WTC11 (cell line): ENCODE measurements at places on chromosomes 11 and 22. TPM values are rescaled to one million over a fixed set of nuclear protein-coding genes. Genes with fewer than 3 reads are reported as not detected.

DNA sequence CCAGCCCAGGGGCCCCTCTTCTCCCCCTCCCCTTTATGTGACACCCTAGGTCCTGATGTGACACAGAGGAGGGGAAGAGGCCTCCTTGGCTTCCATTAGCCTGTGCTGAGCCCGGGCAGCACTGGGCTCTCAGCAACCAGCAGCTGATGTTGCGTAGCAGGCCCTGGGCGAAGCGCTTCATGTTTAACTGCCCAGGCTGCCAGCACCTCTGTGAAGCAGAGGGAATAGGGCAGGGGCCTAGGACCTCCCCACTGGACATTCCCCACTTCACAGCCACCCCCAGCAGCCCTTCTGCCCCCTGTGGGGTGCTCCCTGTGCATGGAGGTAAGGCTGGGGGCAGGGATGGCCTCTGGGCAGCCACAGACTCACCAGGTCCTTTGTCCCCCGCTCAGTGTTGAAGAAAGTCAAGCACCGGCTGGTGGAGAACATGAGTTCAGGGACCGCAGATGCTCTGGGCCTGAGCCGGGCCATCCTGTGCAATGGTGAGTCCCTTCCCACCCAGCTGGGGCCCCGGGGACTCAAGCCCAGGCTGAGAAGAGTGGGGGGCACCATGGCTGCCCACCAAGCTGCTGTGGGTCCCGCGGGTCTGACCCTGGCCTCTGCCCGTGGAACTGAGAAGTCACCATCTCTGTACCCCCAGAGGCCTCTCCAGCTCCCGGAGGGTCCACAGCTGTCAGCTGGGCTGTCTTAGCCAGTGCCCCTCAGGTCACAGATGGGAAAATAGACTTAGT is 11.6 kb downstream of the PICK1 start:
- DNase-seq, result no peak
- no peaks in the 10 kb centered on the region for H3K27me3 ChIP-seq
- H3K36me3 ChIP-seq, result peaks cover 15% of the 10 kb centered on the region
- H3K4me1 ChIP-seq, result no peaks in the 10 kb centered on the region
- no peak overlapping the region for H3K27ac ChIP-seq
- no peak overlapping the region for H3K4me3 ChIP-seq

DNA sequence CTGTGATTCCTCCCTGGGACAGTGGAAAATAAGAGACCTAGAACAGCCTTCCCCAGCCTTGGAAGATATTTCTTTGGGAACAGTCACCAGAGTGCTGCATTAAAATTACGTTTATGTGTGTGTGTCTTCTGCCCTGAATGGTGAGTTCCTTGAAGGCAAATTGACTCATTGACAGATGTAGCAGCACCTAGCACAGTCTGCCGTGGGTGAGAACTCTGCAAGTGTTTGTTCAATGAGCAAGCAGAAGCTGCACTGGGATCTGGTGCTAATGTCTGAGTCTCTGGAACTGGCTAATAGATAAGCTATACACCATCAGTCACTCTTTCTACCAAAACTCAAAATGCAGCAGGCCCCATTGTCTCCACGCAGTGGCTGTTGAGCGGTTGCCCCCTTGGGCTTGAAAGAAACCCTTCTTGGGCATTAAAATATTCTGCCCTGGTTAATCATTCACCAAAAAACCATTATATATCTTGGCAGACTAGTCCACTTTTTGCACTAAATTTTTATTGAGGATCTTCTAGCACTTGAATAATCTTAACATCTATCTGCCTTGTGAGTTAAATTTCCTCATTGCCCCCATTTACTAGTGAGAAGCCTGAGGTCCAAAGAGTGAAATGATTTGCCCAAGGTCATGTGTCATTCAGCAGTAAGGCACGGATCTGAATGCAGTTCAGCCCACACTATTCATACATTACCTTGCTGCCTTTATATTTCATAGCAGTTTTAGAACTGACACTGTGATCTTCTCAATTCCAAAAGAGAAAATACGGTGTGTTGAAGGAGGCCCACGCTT is 87.8 kb upstream of the GALNT18 start:
- H3K4me3 ChIP-seq, result no peak overlapping the region
- peaks cover 11% of the 10 kb centered on the region; the same call in 1 of the 2 replicates for H3K4me1 ChIP-seq
- no peaks in the 10 kb centered on the region for H3K36me3 ChIP-seq
- peaks cover 3% of the 10 kb centered on the region; the same call in 1 of the 2 replicates for H3K27me3 ChIP-seq
- DNase-seq, result no peak

DNA sequence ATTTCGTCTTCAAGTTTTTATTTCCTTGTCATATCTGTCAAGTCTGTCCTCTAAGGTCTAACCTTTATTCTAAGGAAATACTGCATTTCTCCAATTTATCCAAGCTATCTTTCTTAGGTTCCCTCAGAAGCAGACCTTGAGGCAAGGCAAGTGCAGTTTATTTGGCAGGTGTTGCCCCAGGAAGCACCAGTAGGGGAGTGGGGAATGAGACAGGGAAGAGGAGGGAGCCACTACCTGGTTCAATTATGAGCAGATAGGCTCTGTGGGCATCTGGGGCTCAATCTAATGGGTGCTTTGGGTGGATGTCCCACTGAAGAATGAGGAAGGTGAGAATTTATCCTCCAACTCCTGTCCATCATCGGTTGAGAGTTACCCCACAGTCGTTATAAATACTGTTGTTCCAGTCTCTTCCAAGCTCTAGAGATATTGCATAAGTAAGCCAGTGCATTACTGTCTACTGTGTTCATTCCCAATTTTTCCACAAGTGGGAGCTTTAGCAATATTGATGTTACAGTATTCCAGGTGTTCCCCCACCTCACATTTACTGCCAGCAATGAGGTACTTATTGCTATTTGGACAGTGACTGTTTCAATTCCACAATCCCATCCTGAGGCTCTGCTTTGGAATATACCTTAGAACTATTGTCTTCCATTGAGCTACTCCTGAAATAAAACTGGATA is 154.9 kb upstream of the CEP126 start:
- no peak for DNase-seq
- no peak overlapping the region for H3K4me3 ChIP-seq
- no peaks in the 10 kb centered on the region for H3K4me1 ChIP-seq
- H3K27me3 ChIP-seq, result no peaks in the 10 kb centered on the region
- peaks cover 4% of the 10 kb centered on the region; the same call in 1 of the 2 replicates for H3K36me3 ChIP-seq

- H3K4me3 ChIP-seq, result no peak overlapping the region
- no peak for DNase-seq
- no peaks in the 10 kb centered on the region for H3K4me1 ChIP-seq
- peaks cover 33% of the 10 kb centered on the region for H3K36me3 ChIP-seq
- no peaks in the 10 kb centered on the region for H3K27me3 ChIP-seq
Observed at GRCh38 chr11:46642627-46643335, 25.4 kb downstream of the ATG13 start.

DNA sequence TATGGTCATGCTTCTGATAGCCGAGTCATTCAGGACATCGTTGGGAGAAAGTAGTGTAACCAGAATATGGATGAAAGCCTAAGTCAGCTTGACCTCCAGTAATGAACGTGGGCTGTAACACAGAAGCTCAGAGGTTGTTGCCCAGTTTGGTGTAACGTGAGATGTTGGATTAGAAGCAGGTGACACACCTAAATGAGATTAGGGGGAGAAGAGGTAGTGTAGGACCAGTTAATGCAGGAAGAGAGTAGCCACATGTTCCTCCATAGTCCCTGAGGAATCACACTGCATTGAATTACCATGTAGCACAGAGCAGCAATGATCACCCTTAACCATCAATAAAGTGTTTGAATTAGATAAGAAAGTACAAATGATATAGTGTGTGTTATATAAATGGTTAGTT is 20.4 kb downstream of the FBXO7 start:
- H3K27me3 ChIP-seq, result no peaks in the 10 kb centered on the region
- no peak for DNase-seq
- peaks cover 67% of the 10 kb centered on the region for H3K36me3 ChIP-seq
- H3K4me3 ChIP-seq, result no peak overlapping the region
- no peaks in the 10 kb centered on the region for H3K4me1 ChIP-seq

- no peak for DNase-seq
- no peaks in the 10 kb centered on the region for H3K36me3 ChIP-seq
- no peak overlapping the region for H3K4me3 ChIP-seq
- peaks cover 23% of the 10 kb centered on the region for H3K4me1 ChIP-seq
- H3K27me3 ChIP-seq, result no peaks in the 10 kb centered on the region
- H3K27ac ChIP-seq, result no peak overlapping the region
Observed at GRCh38 chr11:95918720-95919119, 5.2 kb downstream of the MTMR2 start.

DNA sequence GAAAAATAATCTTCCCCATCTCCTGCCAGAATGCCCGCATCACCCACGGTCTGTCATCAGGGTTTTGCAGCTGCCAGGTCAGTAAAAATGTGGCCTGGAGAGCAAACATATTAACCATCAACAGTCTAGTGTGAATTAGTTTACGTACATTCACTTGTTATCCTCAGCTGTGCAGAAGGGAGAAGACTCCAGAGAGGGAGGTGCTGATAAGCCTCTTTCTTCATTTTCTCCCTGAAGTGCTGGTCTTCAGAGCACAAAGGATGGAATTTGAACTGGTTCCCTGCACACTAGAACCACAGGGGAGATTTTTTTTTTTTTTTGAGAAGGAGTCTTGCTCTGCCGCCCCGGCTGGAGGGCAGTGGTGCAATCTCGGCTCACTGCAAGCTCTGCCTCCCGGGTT is 8.2 kb downstream of the FGF19 start:
- H3K4me1 ChIP-seq, result peaks cover 40% of the 10 kb centered on the region
- H3K36me3 ChIP-seq, result peaks cover 13% of the 10 kb centered on the region
- no peak for DNase-seq
- H3K27ac ChIP-seq, result no peak overlapping the region

The PLEKHA7 gene
- 13.0 to 16.2 TPM (median 15.3 TPM) in 3 replicates for total RNA-seq

The TRPM5 gene
- total RNA-seq, result 0.07 to 0.09 TPM in 2 of 3 replicates, not detected in the other

The MPEG1 gene
- 0.05 to 0.09 TPM in 2 of 3 replicates, not detected in the other for total RNA-seq

The LRRN4CL gene
- total RNA-seq, result 0.16 to 0.39 TPM (median 0.23 TPM) in 3 replicates

The TPBGL gene
- total RNA-seq, result 0.37 to 0.78 TPM (median 0.60 TPM) in 3 replicates
